AG04450 (cell line): ENCODE measurements at places on chromosomes 3 and 15.

GRCh38 chr3:16088496-16088895 is 86.0 kb upstream of the GALNT15 start:
- no peak for DNase-seq

DNA sequence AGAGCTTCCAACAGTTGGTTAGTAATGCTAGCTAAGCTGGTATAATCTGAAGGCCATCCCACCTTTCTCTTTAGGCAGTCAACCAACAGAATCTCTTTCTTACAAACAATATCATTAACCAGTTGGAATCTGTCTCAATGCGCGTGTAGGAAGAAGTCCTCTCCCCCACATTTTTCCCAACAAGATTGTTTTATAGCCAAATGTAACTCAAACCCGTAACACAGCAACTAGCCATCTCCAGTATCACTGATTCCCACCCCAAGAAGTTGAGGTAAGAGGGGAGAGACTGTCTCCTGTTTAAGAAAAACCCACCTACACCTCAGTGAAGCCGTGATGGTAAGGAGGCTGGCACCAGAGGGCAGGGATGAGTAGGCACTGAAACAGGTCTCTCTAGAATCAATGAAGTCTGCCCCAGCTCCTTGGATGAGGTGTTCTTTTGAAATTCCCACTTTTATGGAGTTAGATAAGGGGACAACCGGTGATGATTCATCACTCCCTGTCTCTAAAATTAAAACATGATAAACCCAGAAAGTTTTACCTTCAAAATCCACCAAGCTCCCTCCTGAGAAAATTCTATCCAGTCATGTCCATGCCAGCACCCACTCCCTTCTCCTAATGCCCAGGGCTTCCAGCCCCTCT is 30.9 kb downstream of the CDC25A start:
- DNase-seq: no peak

GRCh38 chr3:157195965-157196364 is 36.0 kb upstream of the CCNL1 start:
- no peak for DNase-seq

- DNase-seq: no peak
Observed at GRCh38 chr3:40588406-40588805, 63.6 kb downstream of the ZNF621 start.

- DNase-seq: no peak
Observed at GRCh38 chr3:17553080-17553479, 189.4 kb downstream of the TBC1D5 start.

- no peak for DNase-seq
Observed at GRCh38 chr3:109882144-109882543, 544.8 kb upstream of the DPPA4 start.

- no peak for DNase-seq
Observed at GRCh38 chr15:75468913-75469598, 17.6 kb upstream of the SIN3A start.

DNA sequence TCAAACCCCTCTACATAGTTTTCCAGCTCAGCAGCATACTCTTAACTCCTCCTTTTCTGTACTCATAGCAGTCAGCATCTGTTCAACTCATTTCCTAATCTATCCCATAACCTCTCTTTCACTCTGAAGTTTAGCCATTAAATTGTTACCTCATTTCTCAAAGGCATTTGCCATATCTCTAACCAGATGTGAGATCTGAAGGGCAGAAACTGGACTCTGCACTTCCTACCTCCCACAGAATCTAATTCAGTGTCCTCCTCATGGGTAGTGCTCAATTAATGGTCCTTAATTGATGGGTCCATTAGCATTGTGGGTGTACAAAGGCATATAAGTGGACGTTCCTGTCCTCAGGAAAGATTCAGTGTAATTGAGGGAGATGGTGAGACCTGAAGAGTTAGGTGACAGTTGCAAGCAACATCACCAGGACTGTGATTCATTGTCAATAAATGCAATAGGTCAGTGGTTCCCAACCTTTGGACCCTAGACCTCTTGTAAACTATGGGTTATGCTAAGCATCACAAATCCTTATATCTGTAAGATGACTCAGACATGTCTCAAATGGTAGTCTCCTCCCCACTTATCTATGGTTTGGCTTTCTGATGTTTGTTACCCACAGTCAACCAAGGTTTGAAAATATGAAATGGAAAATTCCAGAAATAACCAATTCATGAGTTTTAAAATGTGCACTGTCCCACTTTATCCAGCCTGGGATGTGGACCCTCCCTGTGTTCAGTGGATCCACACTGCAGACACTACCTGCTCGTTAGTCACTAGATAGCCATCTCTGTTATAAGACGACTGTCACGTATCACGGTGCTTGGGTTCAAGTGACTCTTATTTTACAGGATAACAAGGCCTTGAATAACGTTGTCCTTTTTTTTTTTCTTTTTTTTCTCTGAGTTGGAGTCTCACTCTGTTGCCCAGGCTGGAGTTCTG is 25.0 kb upstream of the UACA start:
- DNase-seq: no peak

GRCh38 chr3:171385086-171385485 is 75.1 kb downstream of the TNIK start:
- no peak for DNase-seq

- no peak for DNase-seq
Observed at GRCh38 chr3:73114711-73115110, 53.3 kb downstream of the EBLN2 start.
